ENCODE measurements at places on chromosomes 4 and X. TPM values are rescaled to one million over a fixed set of nuclear protein-coding genes. Genes with fewer than 3 reads are reported as not detected.
A peak's percentile ranks its signal among the peaks of the same experiment; 100 is the strongest.

- DNase-seq: no peak
Measured at GRCh38 chr4:38983291-38983690, 48.9 kb downstream of the TMEM156 start.

- no peak for DNase-seq
Measured at GRCh38 chr4:47510506-47511143, 25.6 kb downstream of the ATP10D start.

DNA sequence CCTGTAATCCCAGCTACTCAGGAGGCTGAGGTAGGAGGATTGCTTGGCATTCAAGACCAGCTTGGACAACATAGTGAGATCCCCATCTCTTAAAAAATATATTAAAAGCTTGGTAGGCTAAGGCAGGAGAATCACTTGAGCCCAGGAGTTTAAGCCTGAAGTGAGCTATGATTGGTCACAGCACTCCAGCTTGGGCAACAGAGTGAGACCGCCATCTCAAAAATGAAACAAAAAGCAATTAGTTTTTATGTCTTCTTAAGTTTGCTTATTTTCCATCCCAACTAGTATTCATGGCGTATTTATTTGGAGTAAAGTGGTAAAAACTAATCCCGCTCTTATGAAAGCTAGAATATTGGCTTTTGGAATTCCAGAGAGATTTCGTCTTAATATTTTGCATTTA, 25.4 kb upstream of the PDE5A start:
- DNase-seq: no peak

- DNase-seq: no peak
Measured at GRCh38 chr4:155929833-155930232, 23.8 kb downstream of the CTSO start.

GRCh38 chr4:6851962-6852361, 57.7 kb upstream of the TBC1D14 start:
- DNase-seq: no peak

- no peak for DNase-seq
Measured at GRCh38 chr4:20506827-20507226, 193.4 kb upstream of the PACRGL start.

- no peak for DNase-seq
Measured at GRCh38 chr4:108043526-108043925, 53.8 kb downstream of the HADH start.

- no peak for DNase-seq
Measured at GRCh38 chr4:41878991-41879491, 56.2 kb upstream of the TMEM33 start.

- DNase-seq: peak; percentile 74
Measured at GRCh38 chrX:154486396-154487207, at the start of gene UBL4A. UBL4A (minus strand) TSS chrX:154486615; CDS start chrX:154486584, 31 bp downstream.

- no peak for DNase-seq
Measured at GRCh38 chr4:86890790-86891189, 1.4 kb downstream of the C4orf36 start.

DNA sequence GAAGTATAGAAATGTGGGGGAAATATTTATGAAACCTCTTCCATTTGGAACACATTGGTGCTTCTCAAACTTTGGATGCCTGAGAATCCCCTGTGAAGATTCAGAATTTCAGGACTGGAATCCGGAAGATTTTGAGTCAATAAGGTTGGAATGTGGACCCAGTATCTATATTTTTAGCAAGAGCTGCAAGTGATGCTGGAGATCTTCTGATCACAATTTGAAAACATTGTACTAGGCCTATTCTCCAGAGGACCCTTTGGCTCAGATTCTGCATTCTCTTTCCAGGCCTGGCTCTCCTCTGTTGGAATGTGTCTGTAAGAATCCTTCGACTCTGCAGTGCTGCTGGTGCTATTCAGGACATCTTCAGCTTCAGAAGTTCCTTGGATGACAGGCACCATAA, 2.4 kb upstream of the PKD2 start:
- DNase-seq: no peak

DNA sequence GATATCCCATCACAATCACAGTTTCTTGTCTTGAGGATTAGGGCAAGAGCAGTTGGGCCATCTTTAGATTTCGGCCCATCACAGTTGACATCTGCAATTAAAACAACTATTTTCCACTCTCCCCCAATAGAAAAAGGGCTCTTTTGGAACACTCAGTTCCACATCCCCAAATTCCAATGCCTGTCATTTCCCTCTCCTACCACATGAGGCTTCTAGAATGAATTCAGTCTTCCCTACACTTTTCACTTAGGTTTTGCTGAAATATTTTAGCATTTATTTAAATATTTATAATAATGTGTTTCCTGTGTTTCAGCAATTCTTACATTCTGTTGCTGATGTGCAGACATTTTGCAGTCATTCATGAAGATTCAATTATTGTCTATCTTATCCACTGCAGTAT, 118.4 kb downstream of the COX18 start:
- DNase-seq: no peak

DNA sequence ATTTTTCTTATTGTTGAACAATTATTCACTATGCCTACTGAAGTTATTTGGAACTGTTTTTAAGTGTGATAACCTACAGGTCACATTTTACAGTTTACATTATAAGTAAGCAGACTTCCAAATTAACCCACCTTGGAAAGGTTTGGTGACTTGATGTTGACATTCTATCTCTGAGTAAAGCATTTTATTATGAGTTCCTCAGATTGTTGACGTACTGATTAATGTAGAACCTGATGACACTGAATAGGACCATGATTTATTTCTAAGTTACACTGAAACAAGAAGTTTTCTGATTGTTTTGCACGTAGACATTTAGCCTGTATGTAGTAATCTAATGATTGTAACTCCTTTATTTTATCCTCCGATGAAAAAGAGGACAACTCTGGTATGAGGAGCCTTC, 17.0 kb upstream of the CXCL3 start:
- no peak for DNase-seq

DNA sequence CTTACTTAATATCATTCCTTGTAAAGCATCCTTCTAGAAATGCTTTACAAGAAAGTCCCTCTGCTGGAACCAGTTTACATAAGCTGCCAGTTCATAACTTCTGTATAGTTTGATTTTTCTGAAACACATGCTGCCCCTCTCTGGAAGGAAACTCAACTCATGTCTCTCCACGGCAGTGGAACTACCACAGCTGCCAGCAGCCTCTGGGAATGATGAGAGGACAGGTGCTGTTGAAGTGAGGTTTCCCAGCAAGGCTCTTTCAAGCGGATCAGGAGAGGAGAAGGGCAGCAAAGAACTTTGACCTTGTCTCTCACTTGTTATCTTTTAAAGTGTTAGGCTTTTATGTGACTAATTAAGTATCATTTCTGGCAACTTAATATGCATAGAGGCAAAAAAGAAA, 7.3 kb downstream of the GRPR start:
- no peak for DNase-seq

GRCh38 chr4:104502471-104502870, 7.8 kb upstream of the CXXC4 start:
- DNase-seq: no peak

GRCh38 chr4:31411565-31411964, 691.4 kb downstream of the PCDH7 start:
- no peak for DNase-seq

DNA sequence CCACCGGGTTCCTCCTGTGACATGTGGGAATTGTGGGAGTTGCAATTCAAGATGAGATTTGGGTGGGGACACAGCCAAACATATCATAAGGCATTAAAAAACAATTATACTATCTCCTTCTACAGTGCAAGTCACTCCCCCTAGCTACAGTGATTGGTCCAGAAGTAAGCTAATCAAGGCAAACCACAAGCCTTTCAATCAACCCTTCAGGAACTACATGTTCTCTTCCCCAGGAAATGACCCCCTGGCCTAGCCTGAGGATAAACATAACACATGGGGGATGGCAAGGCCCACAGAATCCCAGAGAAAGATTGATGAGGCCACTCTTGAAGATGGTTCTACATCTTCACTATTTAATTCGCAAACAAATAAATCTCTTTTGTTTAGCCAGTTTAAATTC, 25.2 kb upstream of the FAM241A start:
- DNase-seq: no peak

DNA sequence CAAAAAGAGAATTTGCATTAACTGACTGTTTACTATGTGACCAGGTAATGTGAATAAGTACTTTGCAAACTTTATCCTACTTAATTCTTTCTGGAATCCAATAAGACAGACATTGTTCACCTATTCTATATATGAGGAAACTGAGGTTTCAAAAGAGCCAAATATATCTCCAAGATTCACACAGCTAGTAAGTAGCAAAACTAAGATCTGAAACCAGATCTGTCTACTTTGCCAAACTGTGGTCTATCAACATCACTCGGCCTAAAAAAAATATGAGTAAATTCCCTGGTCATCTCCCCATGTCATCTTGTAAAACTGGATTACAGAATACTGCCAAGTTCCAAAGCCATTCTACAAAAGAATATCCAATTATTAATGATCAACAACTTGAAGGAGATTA, 52.8 kb downstream of the ANAPC10 start:
- no peak for DNase-seq

- DNase-seq: no peak
Measured at GRCh38 chrX:110173192-110174175, 144.4 kb downstream of the AMMECR1 start.

GRCh38 chrX:71103110-71103983, 3.2 kb downstream of the CXorf65 start:
- no peak for DNase-seq

DNA sequence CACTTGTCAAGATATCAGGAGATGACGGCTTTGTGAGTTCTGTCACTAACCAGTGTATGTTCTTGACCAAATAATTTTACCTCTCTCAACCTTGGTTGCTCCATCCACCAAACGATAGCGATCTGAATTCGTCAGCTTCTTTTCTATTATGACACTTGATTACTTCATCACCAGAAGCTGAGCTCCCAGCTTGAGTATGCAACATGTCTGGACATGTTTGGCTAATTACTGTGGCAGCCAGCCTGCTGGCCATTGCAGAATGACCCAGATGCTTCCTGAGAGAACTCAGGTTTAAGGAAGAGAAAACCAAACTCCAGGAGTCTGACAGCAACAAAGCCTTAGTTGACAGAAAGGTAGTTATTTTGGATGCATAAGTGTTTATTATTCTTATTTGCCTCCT, 46.4 kb upstream of the PARM1 start:
- no peak for DNase-seq

- no peak for DNase-seq
Measured at GRCh38 chr4:145703850-145704497, 24.0 kb downstream of the C4orf51 start.

- no peak for DNase-seq
Measured at GRCh38 chr4:99028187-99028586, 32.7 kb downstream of the METAP1 start.

- no peak for DNase-seq
Measured at GRCh38 chrX:9234315-9234714, 200.4 kb upstream of the FAM9B start.

- DNase-seq: no peak
Measured at GRCh38 chr4:134160211-134160610, 41.4 kb downstream of the PABPC4L start.

- DNase-seq: peak; percentile 2
Measured at GRCh38 chrX:131633285-131633917, 89.5 kb downstream of the OR13H1 start.

GRCh38 chr4:108110450-108110849, 58.3 kb downstream of the LEF1 start:
- no peak for DNase-seq

DNA sequence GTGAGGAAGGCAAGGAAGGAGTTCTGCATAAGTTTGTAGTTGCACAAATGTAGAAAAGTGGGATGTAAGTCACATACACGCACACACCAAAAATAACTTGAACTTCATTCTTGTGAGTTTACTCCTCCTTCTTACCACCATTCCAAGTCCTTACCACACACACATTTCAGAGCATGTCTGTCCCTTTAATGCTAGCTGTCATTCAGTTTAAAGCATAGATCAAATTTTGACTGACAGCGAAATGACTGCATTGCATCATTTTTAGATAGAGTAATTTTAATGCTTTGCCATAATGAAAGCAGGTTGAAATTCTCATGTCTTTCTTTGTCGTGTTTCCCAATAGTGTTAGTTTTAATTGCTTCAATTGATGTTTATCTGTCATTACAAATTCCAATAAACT, 629.6 kb upstream of the HTR2C start:
- no peak for DNase-seq

DNA sequence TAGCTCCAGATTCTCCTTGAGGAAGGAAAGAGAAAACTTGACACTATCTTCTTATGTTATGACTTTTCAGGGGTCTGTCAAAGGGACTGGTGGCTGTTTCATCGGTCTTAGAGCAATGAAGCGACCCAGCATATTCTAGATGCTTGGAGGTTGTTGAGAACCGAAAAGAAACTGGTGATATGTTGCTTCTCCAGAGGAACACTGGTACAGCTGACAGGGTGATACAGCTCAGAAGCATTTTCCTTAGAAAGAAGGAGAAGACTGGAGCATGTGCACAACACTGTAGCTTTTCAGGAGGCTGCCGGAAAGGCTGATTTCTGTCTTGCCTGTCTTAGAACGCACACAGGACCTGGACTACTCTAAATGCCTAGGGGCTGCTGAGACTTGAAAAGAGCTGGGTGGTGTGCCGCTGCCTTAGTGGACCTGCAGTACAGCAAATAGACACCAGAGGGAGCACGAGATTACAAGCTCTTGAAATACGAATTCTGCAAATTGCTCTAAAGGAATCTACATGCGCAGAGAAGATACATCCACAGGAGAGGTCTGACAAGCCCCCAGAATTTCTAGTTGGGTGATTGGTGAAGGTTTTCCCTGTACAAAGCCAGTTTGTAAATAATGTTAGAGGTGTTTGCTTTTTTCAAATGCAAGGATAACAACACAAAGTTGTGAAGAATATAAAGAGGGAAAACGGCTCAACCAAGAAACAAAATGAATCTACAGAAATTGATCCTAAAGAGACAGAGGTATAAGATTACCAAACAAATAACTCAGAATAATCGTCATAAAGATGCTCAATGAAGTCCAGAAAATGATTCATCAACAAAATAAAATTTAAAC, 223.1 kb upstream of the DMD start:
- DNase-seq: no peak

- no peak for DNase-seq
Measured at GRCh38 chr4:158211222-158211621, 936 bp downstream of the TMEM144 start.

DNA sequence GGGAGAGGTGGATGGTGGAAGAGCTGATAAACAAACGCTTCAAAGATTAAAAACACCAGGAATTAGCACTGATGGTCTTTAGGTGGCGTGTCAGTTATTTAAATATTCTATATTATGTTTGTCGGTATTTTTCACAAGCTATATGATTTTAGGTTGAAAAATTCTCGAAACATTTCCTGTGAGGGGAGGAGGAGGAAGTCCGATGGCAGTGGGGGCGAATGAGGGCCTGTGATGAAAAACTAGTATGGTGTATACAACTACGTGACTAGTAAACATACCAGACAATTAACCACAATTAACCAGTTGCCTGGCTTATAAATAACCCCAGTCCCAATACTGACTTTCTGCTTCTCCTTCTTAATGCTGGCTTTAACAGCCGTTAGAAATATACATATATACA, 595 bp upstream of the NAP1L2 start:
- no peak for DNase-seq

Gene PAGE2B
- not detected for total RNA-seq

Gene FAM53A
- total RNA-seq: 0.82 TPM

Gene DNAAF6
- not detected for total RNA-seq

Gene ARHGEF38
- total RNA-seq: under 0.01 TPM

Gene GSX2
- total RNA-seq: 3.3 TPM

Gene FATE1
- total RNA-seq: not detected

Gene RAI2
- total RNA-seq: 2.9 TPM

Gene GPR143
- 0.82 TPM for total RNA-seq

Gene ARR3
- total RNA-seq: not detected

Gene IQCM
- total RNA-seq: not detected

Gene MAGED4
- total RNA-seq: 120 TPM

Gene ADRA2C
- 3.7 TPM for total RNA-seq

Gene MAGEA12
- total RNA-seq: not detected

Gene GCNA
- total RNA-seq: 2.0 TPM

Gene RIPPLY1
- not detected for total RNA-seq

All from frontal cortex (tissue), 4 donors.